ENCODE measurements at places on chromosomes 3 and 15.

GRCh38 chr3:98070840-98071239 is 16.1 kb upstream of the OR5AC2 start:
- DNase-seq: no peak

DNA sequence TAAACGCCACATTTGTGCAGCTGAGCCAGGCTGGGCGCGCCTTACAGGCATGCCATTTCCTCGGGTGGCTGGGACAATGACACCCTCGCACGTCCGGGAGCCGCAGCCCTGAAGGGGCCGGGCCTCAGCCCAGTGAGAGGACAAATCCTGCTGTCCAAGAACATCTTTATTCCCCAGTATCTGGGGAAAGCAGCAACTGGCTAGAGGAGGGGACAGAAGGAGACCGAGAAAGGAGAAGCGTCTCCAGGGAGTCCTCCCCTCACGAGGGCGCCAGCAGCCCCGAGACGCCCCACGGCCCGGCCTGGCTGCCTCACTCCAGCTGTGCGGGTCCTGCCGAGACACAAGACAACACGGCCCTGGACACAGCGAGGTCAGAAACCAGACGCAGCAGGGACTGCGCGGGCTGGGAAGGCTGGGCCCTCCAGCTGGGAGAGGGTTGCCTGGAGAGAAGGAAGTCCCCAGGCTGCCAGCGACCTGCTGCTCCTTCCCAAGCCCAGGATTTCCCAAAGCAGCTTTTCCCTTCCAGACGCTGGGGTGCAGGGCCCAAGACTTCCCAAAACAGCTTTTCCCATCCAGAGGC is 130.2 kb downstream of the CHSY1 start:
- no peak for DNase-seq

- no peak for DNase-seq
These were observed 56.5 kb downstream of the ATP13A4 start for GRCh38 chr3:193498215-193498614.

- DNase-seq: no peak
These were observed 7.7 kb upstream of the KY start for GRCh38 chr3:134658555-134658954.

- DNase-seq: no peak
These were observed 119.9 kb upstream of the CADPS start for GRCh38 chr3:62995119-62995518.

DNA sequence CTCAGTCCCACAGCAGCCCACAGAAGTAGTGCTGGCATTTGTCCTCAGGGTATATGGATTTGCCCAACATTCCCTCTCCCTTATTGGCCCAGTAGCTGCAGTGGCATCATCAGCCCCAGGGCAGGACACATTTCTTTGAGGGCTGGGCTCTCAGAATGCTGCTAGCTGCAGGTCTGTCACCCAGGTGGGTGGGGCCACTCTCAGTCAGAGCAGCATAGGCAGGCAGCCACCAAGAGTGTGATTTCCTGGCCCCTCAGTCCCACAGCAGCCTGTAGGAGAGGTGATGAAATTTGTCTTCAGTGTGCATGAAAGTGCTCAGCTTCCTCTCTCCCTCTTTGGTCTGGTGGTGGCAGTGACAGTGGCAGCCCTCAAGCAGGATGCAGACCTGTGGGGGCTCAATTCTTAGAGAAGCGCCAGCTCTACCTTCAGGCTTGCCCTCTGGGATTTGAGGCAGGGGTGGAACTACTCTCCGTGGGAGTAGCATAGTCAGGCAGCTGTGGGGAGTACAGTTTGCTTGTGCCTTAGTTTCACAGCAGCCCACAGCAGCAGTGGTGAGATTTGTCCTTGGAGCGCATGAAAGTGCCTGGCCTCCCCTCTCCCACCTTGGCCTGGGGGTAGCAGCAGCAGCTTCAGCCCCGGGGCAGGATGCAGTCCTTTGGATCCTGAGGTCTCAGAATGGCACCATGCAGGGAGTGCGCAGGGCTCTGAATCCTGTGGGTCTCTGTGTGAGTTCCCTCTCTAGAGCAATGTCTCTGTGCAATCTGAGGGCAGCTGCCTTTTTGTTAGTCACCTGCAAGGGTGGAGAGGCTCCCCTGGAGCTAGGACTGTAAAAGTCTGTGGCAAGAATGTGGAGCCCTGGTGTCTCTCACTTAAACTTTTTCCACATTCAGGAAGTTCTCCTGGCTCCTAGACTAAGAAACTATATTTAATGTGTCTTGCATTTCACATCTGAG is 1229.1 kb downstream of the ROBO2 start:
- DNase-seq: no peak

GRCh38 chr3:97689111-97689510 is 75.4 kb upstream of the ARL6 start:
- DNase-seq: no peak

DNA sequence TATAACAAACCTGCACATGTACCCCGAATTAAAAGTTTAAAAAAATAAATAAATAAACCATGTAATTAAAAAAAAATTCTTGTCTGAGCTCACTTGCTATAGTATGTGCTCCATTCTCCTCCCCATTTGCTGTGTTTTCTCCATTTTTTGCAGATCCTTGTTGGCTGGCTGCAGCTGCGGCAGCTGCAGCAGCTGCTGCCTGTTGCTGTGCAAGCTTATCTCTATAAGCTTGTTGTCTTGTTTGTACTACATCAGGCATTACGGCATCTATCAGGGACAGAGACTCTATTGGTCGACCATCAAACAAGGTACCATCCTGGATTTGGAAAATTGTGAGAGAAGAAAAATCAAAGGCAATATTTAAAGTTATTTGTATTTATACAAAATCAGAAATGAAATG is 145.9 kb downstream of the TBL1XR1 start:
- no peak for DNase-seq

DNA sequence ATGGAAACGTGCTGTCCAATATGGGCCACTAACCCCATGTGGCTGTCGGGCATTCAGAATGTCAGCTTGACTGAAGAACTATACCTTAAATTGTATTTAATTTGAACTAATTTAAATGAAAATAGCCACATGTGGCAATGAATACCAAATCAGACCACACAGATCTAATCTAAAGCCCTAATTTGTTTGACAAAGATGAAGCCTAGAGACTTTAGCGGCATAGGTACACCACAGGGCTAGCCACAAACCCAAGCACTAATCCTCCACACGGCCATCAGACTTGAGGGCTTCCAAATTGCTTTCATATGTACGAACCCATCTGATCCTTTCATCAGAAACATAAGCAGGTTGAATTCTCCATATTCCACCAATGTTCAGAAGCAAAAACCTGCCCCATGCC is 81.4 kb downstream of the SHQ1 start:
- no peak for DNase-seq

GRCh38 chr15:47718497-47719437 is 1.5 kb downstream of the SEMA6D start:
- DNase-seq: peak; percentile 55

GRCh38 chr15:48778331-48778730 is 32.5 kb downstream of the CEP152 start:
- no peak for DNase-seq

DNA sequence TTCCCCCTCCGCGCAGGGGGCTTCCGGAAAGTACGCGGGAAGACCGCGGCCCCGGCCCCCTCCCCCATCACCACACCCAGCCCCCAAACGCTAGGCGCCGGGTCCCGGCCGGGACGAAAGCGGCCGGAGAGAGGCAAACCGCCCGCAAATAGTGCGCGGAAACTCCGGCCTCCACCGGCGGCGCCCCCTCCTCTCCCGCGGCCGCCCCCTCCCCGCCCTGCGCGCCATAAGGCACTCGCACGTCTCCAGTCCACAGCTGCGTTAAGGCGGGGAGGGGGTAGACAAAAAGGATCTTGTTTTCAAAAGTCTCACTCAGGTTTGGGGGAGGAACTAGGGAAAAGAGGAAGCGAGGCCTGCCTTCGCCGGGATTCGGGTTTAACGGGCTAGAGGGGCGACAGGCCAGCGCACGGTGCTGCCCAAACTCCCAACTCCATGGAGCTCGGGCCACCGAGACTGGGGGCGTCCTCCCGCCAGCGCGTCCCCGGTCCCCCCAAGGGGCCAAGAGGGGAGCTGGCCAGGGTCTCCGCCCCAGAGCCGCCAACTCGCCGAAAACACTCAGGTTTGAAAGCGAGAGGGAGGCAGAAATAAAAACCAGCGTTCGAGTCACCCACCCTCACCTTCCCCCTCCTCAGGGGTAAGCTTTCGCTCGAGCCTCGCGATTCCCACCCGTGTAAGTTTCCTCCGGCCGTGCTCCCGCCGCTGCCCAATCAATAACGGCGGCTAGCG is 1.8 kb downstream of the ANP32A start:
- peak; percentile 65 for DNase-seq

DNA sequence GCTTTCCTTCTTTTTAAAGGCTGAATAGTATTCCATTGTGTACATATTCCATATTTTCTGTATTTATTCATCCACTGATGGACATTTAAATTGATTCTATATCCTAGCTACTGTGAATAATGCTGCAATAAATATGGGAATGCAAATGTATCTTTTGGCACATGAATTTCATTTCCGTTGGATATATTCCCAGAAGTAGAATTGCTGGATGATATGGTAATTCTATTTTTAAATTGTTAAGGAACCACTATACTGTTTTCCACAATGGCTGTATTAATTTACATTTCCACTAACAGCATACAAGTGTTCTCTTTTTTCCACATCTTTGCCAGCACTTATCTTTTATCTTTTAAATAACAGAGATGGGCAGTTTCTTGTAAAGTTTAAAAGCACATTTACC is 302.7 kb downstream of the CTNNB1 start:
- DNase-seq: no peak

DNA sequence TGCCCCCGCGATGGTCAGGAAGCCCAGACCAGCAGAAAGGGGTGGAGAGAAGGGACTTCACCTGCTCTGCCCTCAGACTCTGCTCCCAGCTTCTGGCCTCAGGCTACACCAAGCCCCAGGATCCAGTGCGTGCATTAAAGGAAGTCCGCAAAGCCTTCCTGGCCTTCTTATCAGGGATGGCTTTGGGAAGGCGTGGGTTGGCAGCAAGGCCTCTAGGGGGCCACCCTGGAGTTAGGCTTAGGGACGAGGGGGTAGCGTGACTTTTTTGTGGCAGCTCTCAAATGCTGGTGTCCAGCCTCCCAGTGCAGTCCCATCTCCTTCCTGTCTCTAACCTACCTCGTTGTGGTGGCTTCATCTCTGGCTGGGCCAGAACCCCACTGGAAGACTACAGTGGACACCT is 18.9 kb upstream of the RPL29 start:
- peak; percentile 59 for DNase-seq

GRCh38 chr3:50572158-50572557 is 2.8 kb downstream of the HEMK1 start:
- DNase-seq: peak; percentile 84

GRCh38 chr3:3951071-3951470 is 151.8 kb downstream of the LRRN1 start:
- DNase-seq: no peak

DNA sequence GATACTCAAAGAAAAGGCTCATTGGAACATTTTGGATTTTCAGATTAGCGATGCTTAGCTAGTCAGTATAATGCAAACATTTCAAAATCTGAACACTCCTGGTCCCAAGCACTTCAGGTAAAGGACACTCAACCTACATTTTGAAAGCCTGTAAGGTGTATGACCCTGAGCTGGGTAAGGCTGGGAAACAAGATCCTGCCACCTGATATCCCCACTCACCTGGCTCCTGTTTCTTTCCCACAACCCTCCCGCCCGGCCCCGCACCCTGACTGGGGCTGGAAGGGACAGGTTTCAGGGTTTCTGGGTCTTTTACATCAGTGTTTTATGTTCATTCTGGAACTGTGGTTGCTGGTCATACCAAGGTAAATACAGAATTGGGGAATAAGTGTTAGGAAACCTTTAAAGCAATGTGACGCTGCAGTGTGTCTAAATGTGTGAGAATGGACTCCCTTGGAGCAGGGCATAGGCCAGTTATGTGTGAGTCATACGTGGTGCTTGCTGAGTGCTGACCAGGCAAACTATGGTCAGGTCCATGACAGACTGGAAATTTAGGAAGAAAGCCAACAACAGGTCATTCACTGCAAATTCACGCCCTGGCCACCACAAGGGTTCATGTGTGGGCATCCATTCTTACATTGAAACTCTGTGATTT is 22.9 kb downstream of the CTXND1 start:
- DNase-seq: no peak

GRCh38 chr15:91947683-91948608 is 94.4 kb downstream of the SLCO3A1 start:
- no peak for DNase-seq

GRCh38 chr3:79167651-79168416 is 600.0 kb downstream of the ROBO1 start:
- no peak for DNase-seq

GRCh38 chr3:30576946-30577345 is 29.5 kb upstream of the TGFBR2 start:
- no peak for DNase-seq

DNA sequence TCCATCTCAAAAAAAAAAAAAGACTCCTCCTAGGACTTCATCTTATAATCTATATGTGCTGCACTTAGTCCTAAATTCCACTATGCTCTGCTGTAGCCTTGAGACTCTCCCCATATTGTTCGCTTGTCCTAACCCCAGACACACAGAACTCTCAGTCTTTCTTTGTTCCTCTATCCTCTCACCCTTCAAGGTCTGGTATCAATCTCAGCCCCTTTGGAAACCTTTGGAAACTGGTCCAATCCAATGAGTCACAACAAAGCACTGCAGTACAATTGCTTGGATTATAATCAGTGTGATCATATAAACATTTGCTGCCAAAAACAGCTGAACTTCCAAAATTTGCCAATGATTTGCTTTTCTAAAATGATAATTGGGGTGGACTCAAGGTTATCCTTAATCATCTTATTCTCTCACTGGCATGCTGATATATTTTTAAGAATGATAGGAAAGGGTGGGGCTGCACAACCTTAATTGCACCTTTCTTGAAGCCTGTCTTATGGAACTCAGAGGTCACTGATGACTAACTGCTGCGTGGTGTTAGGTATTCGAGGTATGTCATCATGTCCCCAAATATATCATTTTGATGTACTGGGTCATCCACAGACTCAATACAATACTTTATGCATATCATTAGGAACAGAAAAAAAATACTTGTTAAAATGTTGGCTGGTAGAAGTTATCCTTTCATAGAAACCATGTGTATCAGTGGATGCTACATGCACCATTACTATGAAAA is 756.7 kb downstream of the NR2F2 start:
- no peak for DNase-seq

DNA sequence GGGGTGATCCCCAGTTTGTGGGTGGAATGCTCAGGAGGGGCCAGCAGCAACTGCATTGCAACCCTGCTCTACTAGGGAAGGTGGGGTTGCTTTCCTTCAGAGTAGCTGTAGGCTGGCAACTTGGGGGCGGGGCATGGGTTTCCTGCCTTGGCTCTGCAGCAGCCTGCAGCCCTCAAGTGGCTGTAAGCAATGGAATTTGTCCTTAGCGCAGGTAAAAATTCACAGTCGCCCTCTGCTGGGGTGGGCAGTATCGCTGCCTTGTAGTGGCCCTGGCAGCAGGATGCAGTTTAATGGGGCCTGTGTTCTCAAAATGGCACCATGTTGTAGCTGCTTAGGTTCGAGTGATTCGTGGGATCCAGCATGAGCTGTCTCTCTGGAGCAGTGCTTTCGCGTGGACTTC is 29.8 kb downstream of the STT3B start:
- peak; percentile 25 for DNase-seq
